Naive thymus-derived CD8-positive, alpha-beta T cell (primary cell): ENCODE measurements at places on chromosomes 2 and 18. TPM values are rescaled to one million over a fixed set of nuclear protein-coding genes. Genes with fewer than 3 reads are reported as not detected.
A peak's percentile ranks its signal among the peaks of the same experiment; 100 is the strongest.

- no peak for DNase-seq
Observed at GRCh38 chr18:57970356-57971095, 73.5 kb upstream of the NEDD4L start.

- DNase-seq, result no peak
Observed at GRCh38 chr2:189595417-189595816, 14.8 kb upstream of the SLC40A1 start.

- no peak for DNase-seq
Observed at GRCh38 chr2:64354857-64355680, 98.9 kb upstream of the LGALSL start.

- peak; percentile 20 for DNase-seq
Observed at GRCh38 chr18:3447068-3447894, 2.7 kb upstream of the TGIF1 start.

DNA sequence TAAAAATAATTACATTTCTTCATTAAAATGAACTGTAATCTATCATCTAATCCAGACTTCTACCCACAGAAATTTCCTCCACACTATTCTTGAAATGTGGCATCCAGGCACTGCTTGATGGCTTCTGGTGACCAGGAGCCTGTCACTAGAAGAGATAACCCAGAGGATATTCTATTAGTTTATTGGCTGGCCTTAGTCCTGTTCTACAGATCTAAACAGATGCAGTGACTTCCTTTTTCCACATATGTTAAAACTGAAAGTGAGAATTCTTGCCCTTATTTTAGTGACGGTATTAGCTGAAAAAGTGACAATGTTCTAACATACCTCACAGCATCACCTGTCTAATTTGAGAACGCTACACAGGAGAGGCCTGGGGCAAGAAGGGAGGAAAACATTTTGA, 775.4 kb downstream of the TSN start:
- DNase-seq, result no peak

DNA sequence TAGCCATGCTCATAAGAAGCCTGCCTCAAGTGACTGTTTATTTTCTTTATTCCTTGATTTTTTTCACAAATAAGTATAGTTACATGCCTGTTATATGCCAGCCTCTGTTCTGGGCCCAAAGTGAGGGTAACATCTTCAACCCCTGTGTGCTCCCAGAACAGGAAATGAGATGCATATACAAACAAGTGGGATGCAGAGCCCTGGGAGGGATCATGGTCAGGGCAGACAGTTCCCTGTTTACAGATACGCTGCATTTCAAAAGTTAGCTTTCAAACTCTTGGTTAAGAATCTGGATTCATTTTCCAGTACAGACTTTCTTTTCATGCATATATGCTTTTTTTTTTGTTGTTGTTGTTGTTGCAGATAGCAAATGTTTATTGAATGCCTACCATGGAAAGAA, 24.4 kb downstream of the GPR39 start:
- no peak for DNase-seq

- no peak for DNase-seq
Observed at GRCh38 chr2:172048508-172049503, 36.5 kb upstream of the DLX1 start.

GRCh38 chr2:151051574-151052220, 210.0 kb downstream of the RBM43 start:
- no peak for DNase-seq

DNA sequence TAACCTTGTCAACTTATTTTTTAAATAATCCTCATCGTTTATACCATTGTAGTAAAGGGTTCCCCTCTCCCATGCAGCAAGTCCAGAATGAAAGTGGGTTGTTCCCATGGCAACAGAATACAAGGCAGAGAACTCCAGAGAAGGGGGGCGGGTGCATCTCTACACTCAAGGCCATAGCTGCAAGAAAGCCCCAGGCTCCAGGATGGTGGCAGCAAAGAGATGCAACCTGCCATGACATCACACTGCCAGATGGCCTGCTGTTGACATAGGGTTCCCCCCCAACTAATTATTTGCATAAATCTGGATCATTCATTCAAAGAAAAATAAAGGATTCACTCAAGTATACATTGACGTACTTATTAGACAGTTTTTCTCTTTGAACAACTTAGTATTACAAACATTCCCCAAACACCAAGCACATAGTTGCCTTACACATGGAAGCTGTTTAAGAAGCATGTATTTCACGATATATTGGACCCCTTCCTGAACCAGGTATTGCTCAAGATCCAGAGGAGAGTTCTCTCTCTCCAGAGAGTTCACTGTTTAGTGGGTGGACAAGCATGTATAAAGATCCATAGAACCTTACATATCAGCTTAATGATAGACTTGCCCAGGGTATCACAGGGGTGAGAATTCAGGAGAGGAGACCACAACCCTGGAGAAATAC, 87.4 kb upstream of the KLF7 start:
- DNase-seq, result no peak

DNA sequence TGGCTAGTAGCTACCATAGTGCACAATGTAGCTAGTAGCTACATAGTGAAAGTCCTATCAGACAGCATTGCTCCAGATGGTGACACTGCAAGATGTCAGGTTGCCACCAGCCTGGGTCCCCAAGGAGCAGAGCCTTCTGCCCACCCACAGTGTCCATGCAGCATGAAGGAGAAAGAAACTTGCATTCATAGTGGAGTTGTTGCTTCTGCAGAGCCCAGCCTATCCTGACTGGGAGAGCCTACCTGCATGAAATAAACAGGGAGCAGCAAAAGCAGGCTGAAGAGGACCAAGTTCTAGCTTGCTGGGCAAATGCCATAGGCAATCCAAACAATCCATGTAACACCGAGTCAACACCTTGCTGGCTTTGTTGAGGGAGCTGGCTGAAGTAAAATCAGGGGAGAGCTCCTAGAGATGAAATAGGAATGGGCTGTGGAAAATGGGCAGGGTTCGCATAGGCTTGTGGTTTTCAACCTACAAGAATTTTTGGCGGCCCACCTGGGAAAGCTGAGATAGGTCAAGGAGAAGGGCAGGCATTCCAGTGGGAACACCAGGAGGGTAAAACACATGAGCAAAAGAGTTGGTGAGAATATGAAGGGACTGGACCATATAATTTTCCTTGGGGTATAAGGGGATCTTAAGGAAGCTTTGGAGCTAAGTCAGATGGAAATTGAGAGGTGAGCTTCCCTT, 195.8 kb downstream of the CYP26B1 start:
- DNase-seq, result no peak

- no peak for DNase-seq
Observed at GRCh38 chr2:156305121-156305520, 27.4 kb downstream of the NR4A2 start.

- DNase-seq, result no peak
Observed at GRCh38 chr2:197388866-197389587, 45.8 kb downstream of the SF3B1 start.

DNA sequence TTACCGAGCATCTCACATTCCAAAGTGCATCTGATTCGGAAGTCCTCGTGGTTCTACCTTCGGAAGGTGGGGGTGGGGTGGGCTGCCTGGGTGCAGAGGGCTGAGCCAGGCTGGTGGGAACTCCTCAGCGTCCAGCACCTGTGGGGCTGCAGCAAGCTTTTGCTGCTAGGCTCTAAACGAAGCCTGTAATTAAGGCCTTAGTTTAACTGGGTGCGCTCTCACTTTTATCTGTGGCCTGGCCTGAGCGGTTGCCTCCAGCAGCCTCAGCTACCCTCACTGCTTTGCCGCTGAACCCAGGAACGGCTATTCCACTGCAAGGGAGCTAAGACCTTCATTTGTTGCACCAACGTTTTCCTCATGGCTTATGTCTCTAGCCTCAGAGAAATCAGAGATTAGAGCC, 48.4 kb downstream of the TMEM17 start:
- DNase-seq, result no peak

GRCh38 chr2:145186303-145186702, 666.4 kb upstream of the ZEB2 start:
- no peak for DNase-seq

GRCh38 chr2:64794426-64794995, 140.8 kb upstream of the SERTAD2 start:
- DNase-seq, result no peak

GRCh38 chr2:199797431-199798403, 53.3 kb downstream of the FTCDNL1 start:
- DNase-seq, result no peak

- DNase-seq, result no peak
Observed at GRCh38 chr18:1663879-1664705, 759.4 kb downstream of the ADCYAP1 start.

- no peak for DNase-seq
Observed at GRCh38 chr18:34483198-34483597, 226.9 kb upstream of the DTNA start.

GRCh38 chr2:112625474-112626114, 20.1 kb upstream of the SLC20A1 start:
- DNase-seq, result no peak

- no peak for DNase-seq
Observed at GRCh38 chr2:28613633-28614501, 118.0 kb downstream of the PLB1 start.

GRCh38 chr2:151161821-151162551, 99.7 kb downstream of the RBM43 start:
- no peak for DNase-seq

GRCh38 chr2:15908371-15908770, 32.0 kb upstream of the MYCN start:
- no peak for DNase-seq

GRCh38 chr2:136901732-136902131, 136.4 kb downstream of the THSD7B start:
- DNase-seq, result no peak

- DNase-seq, result no peak
Observed at GRCh38 chr18:8116341-8117005, 492.8 kb upstream of the RAB12 start.

- no peak for DNase-seq
Observed at GRCh38 chr2:191031256-191031655, 17.3 kb upstream of the STAT1 start.

- DNase-seq, result no peak
Observed at GRCh38 chr2:37472959-37473358, 128.5 kb downstream of the QPCT start.

DNA sequence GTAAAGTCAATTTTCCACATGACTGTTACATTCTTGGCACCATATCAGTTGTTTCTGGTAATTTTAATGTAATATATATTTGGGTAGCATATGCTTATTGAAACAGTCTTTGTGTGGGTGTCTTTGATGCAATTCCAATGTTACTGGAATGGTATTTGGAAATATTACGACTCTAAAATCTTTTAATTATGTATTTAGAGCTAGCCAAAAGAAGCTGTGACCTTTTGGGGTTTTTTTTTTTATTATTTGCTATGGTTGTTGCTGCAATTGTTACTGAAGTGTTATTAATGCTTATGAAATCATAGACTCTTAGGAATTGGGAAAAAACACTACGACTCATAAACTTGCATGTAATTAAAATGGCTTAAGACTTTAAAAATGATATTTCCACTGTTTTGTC, 95.9 kb downstream of the AOX1 start:
- DNase-seq, result no peak

DNA sequence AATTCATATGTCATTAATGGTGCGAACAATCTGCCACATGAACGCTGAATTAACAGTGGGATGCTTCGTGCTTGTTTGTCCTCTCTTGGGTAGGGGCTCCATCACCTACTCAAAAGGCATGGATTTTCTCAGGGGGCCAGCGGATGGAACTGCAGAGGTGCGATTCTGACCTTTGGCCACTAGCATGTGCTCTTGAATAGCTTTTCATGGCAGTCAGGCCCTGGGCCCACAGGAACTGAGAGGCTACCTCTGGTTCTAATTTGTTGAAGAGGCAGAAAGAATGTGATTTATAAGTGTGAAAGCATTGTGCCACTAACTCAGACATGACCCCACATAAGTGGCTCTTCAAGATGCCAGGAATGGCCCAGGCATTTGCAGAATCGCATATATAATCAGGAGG, 283.2 kb downstream of the INSIG2 start:
- no peak for DNase-seq

GRCh38 chr18:41999751-42000150, 44.7 kb downstream of the PIK3C3 start:
- no peak for DNase-seq

IKZF2 gene
- 2.1 TPM for polyA plus RNA-seq

C2orf66 gene
- not detected for polyA plus RNA-seq

RTP5 gene
- polyA plus RNA-seq, result not detected

NEURL3 gene
- polyA plus RNA-seq, result not detected

SMC6 gene
- polyA plus RNA-seq, result 8.7 TPM

RNF152 gene
- polyA plus RNA-seq, result not detected

ANKRD29 gene
- polyA plus RNA-seq, result not detected

PAX8 gene
- 0.73 TPM for polyA plus RNA-seq

CAPN14 gene
- polyA plus RNA-seq, result not detected

HSBP1L1 gene
- polyA plus RNA-seq, result 11.2 TPM

HNRNPLL gene
- polyA plus RNA-seq, result 11.5 TPM

DNER gene
- not detected for polyA plus RNA-seq

CD207 gene
- polyA plus RNA-seq, result not detected

SLC11A1 gene
- polyA plus RNA-seq, result 0.27 TPM

RGPD3 gene
- 0.06 TPM for polyA plus RNA-seq

TGFA gene
- polyA plus RNA-seq, result 0.76 TPM

NCKAP5 gene
- polyA plus RNA-seq, result not detected
